Foreskin keratinocyte (primary cell): ENCODE measurements at places on chromosomes 3 and 15.

- DNase-seq = no peak
Observed at GRCh38 chr3:148646126-148646665, 51.5 kb upstream of the AGTR1 start.

DNA sequence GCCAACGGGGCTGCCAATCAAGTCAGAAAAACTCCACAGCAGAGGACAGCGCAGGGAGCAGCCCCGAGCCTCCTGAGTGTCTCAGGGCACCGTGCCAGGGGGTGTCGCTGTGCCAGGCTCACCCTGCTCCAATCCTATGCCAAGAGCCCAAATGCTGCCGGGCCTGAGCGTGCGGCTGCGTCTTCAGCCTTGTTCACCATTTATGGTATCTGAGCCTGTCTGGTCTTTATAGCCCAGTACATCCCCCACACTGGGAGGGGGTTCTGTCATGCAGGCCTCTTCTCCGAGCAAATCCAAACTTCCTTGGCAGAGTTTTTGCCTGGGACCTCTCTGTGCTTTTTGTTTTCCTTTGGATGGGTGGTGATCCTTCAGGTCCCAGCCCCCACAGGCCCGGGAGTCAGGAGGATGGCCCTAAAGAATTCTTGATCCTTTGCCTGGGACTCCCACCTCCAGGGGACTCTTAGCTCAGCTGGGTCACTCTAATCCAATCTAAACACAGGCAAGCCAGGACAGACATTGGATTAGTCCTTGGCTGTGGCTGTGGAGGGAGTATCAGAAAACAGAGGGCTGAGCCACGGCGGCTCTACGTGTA is 135.1 kb upstream of the HACD2 start:
- DNase-seq = no peak

GRCh38 chr15:68232937-68233336 is 3.4 kb upstream of the CLN6 start:
- no peak for DNase-seq

DNA sequence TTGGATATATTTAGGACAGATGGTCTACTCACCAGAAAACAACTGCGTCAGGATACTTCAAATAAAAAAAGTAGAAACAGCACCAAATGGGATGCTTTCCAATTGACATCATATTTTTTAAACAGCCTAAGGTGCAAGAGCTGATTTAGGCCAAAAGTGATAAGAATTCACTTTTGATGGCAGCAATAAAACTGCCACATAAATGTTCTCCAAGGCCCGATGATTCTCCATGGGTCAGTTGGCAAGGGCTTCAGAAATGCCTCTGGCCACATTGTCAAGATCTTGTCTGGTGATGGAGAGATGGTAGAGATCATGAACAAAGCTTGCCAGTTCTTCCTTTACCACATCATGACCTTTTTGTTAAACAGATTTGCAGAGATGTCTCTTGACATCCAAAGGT is 38.9 kb downstream of the LDHAL6B start:
- DNase-seq = no peak

DNA sequence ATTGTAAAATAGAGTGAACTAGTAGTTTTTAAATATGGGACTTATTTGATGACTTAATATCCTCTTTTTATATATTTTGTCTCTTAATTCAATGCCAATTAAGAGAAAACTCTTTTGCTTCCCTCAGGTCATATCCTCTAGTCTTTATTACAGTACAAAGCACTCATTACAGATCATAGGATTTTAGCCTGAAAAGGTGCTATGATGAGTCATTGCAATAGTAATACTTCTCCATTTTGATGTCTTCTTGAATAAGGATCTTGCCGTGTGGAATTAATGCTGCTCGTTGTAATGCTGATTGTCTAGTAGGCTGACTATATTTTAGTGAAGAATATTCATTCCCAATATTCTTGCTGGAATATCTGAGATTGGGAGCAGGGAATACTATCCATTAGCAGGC is 612.2 kb upstream of the GOLIM4 start:
- DNase-seq = no peak

DNA sequence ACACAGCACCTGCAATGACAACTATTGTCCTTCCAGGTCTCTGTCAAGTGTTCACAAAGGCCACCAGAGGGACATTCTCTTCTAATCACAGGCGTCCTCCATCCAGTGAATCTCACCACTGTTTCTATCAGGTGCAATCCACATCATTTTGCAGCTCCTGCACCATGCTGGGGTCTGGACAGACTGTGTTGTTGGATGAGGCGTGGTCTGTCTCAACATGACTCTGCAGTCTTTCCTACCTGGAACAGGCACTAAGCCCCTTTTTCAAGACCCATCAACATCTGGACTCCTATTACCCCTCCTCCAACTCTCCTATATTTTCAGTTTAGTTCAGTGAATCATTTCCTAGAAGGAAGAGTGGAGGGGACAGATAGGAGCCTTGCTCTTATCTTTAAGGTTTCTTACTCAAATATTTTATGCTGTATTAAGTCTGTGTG is 31.5 kb upstream of the VEPH1 start:
- no peak for DNase-seq

DNA sequence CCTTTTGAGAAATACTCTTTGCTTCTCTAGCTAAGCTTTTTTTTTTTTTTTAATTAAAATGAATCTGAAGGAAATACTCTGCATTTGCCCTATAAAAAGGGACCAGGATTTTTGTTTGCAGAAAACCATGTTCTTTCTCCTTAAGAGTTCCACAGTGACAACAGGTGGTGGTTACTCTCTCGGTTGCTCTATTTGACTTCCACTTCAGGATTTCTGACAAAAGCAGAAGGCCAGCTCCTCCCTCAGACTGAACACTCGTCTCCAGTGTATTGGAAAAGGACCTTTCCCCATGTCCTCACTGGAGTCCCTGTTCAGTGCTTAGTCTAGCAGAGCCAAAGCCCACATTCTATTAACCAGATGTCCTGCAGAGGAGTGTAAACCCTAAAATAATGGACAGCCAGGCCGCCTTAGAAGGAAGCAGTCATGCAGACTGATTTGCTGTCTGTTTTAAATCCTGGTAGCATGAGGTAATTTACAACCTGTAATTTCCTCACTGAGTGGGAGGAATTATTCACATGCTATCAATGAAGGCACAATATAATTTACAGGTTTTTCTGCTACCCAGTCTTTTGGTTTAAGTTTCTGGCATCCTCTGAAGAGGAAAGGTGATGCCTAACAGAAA is 599.3 kb downstream of the PYDC2 start:
- no peak for DNase-seq

DNA sequence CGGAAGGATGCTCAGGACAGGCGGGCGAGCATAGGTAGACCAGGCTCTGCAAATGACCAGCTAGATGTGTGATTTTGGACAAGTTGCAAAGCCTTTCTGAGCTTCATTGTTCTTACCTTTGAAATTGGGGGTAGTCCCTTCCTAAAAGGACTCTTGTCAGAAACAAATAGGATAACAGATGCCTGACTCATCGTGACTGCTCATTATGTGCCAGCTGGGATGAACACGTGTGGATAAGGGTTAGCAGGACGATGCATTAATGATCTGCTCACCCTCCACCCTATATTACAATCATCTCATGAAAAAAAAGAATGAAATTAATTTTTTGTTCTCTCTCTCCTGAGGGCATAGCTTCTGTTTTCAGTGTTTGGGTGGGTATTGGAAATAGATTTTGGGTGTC is 223.4 kb downstream of the NR2F2 start:
- no peak for DNase-seq

- no peak for DNase-seq
Observed at GRCh38 chr3:126147147-126147931, 33.0 kb downstream of the ALDH1L1 start.

- DNase-seq = no peak
Observed at GRCh38 chr3:176787506-176787905, 409.8 kb downstream of the TBL1XR1 start.

GRCh38 chr3:51568996-51569395 is 30.5 kb downstream of the RAD54L2 start:
- no peak for DNase-seq

DNA sequence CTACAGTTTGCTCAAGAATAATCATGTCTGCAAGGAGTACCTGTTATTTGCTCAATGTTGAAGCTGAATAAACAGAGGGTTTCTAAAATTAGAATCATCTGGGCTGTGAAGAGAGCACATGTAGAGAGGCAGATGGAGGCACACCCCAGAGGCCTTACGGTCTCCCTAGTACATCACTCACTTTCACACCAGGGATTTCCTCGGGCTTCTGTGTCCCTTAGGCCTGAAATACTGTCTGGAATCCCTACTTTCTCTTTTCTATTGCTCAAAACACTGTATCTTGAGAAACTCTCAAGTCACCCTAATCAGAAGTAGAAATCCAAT is 473.7 kb upstream of the ROBO2 start:
- DNase-seq = no peak

GRCh38 chr3:13021141-13022114 is 51.8 kb downstream of the IQSEC1 start:
- DNase-seq = no peak

GRCh38 chr3:171184372-171184771 is 157.9 kb upstream of the SLC2A2 start:
- no peak for DNase-seq

DNA sequence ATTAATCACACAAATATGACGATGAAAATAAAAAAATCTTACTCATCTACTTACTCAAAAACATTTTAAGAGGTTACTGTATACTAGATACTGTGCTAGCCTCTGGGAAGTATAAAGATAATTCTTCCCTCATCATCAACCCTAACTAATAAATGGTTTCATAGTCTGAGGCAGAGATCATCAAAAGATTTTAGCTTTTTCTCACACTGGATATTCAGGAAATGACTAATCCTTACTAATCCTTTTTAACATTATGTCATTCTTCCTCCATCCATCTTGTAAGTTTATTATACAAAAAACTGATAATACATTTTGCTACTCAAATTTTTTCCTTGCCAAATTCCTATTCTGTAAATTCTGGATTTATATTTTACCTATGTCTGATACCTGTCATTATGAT is 29.7 kb downstream of the ACAD11 start:
- DNase-seq = peak; percentile 62

GRCh38 chr15:94235041-94235440 is 3.7 kb downstream of the MCTP2 start:
- DNase-seq = no peak

- no peak for DNase-seq
Observed at GRCh38 chr15:52682781-52683180, 3.6 kb upstream of the ATOSA start.

- no peak for DNase-seq
Observed at GRCh38 chr3:195807681-195808121, 4.0 kb downstream of the MUC4 start.

GRCh38 chr3:39808467-39809180 is 785 bp upstream of the MYRIP start:
- DNase-seq = no peak

- no peak for DNase-seq
Observed at GRCh38 chr3:149715247-149715646, 37.0 kb downstream of the COMMD2 start.

DNA sequence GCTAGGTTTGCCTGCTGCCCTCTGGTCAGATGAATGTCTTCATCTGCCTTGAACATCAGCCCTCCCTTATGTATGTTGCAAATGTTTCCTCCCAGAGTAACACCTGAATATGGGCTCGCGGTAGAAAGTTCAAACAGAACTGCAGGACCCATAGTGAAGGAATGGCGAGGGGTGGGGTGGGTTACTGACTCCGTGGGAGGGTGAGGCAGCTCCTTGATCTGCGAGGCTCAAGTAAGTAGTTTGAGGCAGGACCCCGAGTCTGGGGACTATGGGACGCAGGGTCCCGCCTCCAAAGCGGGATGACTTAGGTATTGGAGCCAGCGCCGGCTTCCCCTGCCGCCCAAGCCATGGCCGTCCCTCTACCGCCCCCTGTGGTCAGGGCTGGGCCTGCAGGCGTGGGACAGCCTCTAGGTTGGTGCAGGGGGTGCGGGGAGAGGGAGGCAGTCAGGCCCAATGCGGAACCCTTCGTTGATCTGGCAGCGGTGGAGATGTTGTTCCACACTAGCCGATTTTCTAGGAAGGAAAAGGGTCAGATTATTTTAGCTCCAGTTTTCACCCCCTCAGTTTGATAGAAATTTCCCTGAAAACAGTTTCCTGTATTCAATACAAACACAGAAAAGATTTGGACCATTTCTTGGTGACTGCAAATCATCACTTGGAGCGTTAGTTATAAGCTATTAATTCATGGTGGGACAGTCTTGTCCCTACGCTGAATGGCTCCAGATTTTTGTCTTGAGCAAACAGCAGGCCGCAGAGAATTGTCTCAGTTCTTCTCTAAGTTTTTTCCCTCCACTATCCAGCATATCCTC is 72.3 kb downstream of the CORO2B start:
- DNase-seq = no peak

DNA sequence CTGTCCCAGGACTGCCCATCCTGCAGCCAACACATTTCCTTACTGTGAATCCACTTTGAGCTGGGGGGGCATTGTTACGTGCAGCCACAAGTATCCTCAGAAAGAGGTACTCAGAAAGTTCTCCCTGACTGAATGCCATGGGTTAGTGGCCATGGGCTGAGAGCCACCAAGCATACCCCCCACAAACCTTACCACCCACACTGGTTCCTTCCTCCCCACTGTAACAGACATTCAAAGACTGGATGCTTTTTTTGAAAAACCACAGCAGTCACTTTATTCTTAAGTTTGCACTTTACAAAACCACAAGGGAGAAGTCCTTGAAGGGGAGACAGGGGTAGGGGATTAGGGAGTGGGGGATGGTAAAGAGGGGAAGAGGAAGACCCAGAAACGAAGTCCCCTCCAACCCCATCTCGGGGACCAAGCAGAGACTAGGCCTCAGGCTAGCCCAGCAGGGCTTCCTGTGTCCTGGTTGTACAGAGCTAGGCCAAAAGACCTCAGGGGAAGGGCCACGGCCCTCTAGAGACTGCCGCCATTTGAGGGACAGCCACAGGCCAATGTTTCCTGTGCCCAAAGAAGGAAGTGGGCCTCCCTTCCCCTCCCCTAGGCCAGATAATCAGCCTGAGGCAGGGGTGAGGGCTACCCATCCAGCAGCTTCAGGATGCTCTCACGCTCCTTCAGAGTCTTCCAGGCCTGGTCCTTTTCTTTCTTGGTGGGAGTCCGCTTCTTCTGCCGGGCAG is 10.1 kb upstream of the CAMK1 start:
- DNase-seq = no peak

DNA sequence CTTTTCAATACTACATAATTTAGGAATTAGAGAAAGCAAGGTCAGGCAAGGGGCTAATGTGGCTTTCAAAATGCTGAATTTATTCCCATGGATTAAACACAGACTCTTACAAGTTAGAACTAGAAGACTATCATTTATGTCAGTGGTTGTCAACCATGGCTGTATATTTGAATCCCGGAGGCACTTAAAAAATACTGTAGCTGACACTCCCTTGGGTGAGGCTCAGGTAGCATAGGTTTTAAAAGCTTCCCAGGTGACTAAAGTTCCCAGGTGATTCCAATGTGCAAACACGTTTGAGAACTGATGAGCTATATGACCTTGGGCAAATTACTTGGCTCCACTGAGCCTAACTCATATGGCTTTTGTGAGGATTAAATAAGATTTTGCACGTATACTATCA is 29.6 kb downstream of the AAGAB start:
- DNase-seq = peak; percentile 98

DNA sequence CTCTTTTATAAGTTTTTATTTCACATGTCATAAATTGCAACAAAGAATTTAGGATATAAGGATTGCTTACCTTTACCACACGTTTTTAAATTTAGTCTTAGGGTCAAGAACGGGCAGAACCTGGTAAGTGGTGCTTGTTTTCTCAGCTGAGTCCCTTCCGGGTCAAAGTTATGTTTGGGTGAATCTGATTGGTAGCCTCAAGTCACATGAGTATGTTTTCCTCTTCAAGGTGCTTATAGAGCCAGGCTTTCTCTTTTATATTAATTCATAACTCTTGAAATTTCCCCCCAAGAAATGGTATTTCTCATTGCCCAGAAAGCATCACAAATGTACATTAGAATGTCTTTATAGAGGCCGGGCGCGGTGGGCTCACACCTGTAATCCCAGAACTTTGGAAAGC is 415.7 kb upstream of the ROBO2 start:
- DNase-seq = no peak

GRCh38 chr3:126548556-126549466 is 9.9 kb downstream of the C3orf22 start:
- no peak for DNase-seq
